Naive thymus-derived CD4-positive, alpha-beta T cell (primary cell): ENCODE measurements at places on chromosomes 12 and 14. TPM values are rescaled to one million over a fixed set of nuclear protein-coding genes. Genes with fewer than 3 reads are reported as not detected.

LRP10 gene
- 73.9 TPM for total RNA-seq

UNC79 gene
- 0.08 TPM for total RNA-seq

PCED1B gene
- total RNA-seq = 94.3 TPM

HOXC9 gene
- not detected for total RNA-seq

ALG10 gene
- total RNA-seq = 14.8 TPM

RNASE7 gene
- not detected for total RNA-seq

CLEC4A gene
- 25.8 TPM for total RNA-seq

TMEM63C gene
- 4.9 TPM for total RNA-seq

AMDHD1 gene
- total RNA-seq = 0.66 TPM

CRY1 gene
- 29.3 TPM for total RNA-seq

A2M gene
- total RNA-seq = 0.12 TPM

LALBA gene
- total RNA-seq = not detected

GRCh38 chr14:65141523-65141922 is 39.2 kb upstream of the MAX start:
- no peak for DNase-seq

DNA sequence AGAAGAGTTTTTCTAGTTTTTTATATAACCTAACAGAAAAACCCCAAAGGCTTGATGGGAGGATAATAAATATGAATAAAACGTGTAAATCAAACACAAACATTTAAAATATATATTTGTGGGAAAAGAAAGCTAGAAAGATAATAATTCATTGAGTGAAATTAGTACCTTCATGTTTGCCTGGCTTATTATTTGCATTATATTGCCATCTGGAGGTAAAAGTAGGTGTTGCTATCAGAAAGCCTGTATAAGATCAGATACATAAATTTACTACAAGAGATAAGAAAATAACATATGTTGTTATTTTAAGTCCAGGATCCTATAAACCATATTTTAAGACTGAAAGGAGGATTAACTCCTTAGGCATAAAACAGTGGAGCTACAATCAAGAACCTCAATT is 77.7 kb downstream of the NTS start:
- DNase-seq = no peak

- no peak for DNase-seq
Observed at GRCh38 chr12:75271576-75271975, 58.5 kb downstream of the CAPS2 start.

- no peak for DNase-seq
Observed at GRCh38 chr14:50067723-50068495, 48.5 kb downstream of the VCPKMT start.

DNA sequence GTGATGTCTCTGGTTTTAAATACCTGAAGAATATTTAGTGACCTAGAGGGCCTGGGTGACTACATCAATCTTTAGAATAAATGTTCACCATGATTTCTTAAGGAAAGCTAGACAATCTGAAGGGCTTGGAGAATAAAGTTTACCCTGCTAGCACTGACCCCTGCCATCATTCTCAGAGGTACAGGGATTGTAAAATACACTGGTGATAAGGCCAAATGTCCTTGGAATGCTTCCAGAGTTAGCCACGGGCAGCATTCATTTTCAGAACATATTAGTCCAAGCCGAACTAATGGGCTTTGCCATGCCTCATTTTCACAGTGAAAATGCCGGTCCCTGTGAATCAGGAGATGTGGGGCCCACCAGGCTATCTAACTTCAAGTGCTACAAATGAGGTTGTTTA is 1381.7 kb upstream of the SEL1L start:
- DNase-seq = no peak

GRCh38 chr12:51751661-51752060 is 96.9 kb downstream of the FIGNL2 start:
- no peak for DNase-seq

GRCh38 chr14:30657606-30658163 is 35.6 kb downstream of the SCFD1 start:
- DNase-seq = no peak

GRCh38 chr12:128844031-128844635 is 9.1 kb upstream of the GLT1D1 start:
- DNase-seq = no peak

DNA sequence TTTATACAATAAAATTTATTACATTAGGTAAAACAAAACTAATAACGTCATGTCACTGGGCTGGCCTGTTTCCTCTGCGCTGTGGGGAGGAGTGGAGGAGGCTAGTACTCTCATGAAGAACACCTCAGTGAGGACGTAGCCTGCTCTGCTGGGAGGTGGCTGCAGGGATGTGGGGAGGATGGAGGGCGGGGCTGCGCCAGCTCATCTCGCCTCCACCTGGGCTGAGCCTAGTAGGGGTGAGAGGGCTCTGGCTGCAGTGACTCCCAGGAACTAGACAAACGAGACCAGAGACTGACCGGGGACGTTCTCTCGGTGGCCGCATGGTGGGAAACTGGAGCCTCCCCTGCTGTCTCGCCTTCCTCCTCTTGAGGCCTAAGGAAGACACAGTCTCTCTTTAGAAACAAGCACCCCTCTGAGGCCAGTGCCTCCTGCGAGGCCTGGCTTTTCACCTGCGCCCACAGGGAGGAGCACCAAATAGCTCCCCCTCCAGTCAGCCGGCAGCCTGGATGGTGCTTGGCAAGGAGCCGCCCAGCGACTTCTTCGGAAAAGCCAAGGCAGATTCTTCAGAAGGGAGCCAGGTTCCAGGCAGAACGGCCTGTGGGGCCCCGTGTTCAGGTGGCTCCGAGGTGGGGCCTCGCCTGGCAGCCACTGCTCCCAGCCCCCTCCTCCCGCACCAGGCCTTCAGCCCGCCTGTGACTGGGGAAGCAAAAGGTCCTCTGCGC is 62.4 kb downstream of the PLEKHG3 start:
- no peak for DNase-seq

DNA sequence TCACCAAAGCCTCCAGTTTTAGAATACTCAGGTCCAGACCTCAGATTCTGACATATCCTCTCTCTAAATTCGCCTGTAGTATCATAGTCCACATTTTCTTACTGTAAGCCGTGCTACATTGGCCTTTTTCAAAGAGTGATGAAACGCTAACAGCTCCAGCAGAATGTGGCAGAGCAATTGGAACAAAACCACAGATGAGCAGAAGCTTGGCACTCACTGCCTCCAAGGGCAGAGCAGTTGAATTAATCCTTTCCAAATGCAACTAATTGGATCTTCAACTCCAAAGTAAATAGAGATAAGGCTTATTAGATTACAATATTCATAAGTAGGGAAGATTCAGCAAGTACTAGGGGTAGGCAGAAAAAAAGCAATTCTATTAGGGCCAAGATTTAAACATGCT is 128.3 kb downstream of the SLC35F4 start:
- no peak for DNase-seq

- no peak for DNase-seq
Observed at GRCh38 chr14:54533100-54533499, 23.4 kb downstream of the CGRRF1 start.

DNA sequence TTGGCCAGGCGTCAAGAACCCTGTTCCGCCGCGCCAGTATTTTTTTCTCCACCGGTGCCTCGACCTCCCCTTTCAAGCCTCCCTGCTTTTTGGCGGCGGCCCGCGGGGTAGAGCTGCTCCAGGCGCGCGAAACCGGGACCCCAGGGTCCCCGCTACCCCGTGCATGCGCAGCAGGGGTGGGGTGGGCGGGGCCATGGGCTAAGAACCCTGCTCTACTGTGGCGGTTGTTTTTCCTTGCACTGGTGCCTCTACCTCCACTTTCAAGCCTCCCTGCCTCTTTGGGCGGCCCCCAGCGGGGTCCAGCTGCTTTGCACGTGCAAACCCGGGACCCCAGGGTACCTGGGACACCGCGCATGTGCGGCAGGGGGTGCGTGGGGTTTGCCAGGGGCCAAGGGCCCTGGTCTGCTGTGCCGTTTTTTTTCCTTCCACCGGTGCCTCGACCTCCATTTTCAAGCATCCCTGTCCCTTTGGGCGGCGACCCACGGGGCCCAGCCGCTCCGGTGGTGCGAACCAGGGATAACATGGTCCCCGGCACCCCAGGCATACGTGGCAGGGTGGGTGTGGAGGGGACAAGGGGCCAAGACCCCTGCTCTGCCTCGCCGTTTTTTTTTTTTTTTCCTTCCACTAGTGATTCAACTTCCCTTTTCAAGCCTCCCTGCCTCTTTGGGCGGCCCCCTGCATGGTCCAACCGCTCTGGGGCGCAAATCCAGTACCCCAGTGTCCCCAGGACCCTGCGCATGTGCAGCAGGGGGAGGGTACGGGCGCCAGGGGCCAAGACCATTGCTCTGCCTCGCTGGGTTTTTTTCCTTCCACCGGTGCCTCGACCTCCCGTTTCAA is 326.8 kb downstream of the ALG10 start:
- DNase-seq = no peak

- DNase-seq = no peak
Observed at GRCh38 chr12:80299976-80300375, 144.1 kb upstream of the PTPRQ start.

DNA sequence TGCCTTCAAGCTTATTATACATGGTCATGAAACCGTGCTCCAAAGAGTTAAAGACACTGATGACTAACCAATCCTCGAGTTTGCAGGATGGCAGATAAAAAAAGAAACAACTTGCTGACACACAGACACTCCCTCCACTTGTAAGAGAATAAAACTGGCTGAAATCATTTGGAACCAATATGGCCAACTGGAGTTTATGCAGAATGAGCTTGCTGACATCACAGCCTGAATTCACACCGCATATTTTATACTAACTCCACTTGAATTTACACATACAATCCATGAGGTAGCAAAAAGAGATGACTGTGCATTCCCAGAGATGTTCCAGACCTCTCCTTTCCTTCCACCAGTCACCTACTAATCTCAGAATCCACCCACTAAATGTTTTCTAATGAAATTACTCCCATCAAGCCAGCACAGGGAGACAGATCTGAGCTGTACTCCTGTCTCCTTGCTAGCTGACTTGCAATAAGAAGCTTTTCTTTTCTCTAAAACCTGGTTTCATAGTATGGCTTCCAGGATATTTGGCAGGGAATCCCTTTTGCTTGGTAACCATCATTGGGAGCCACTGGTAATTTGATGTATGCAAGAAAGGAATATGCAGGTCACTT is 15.8 kb upstream of the PTPRR start:
- no peak for DNase-seq

- DNase-seq = no peak
Observed at GRCh38 chr14:67360470-67361206, 510 bp downstream of the EIF2S1 start.

- DNase-seq = no peak
Observed at GRCh38 chr12:109770861-109771670, 57.4 kb downstream of the FAM222A start.

- DNase-seq = no peak
Observed at GRCh38 chr12:126869644-126870043, 1397.3 kb upstream of the TMEM132C start.

GRCh38 chr12:76284816-76285750 is 63.1 kb downstream of the BBS10 start:
- DNase-seq = no peak

DNA sequence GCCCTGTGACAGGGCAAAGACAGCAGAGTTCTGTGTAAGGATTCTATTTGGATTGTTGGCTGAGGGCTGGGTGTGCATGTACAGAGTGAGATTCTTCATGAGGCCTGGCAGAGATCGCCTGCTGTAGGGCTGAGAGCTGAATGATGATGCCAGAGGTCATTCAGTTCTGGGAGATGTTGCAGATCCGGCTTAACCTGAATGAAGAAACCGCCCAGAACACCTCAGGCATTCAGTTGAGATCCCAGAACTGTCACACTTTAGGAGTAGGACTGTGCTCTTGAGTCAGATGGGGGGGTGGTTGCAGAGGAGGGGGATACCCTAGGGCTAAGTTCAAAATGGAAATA is 5.8 kb upstream of the EVL start:
- no peak for DNase-seq

- no peak for DNase-seq
Observed at GRCh38 chr14:33806905-33807304, 144.0 kb downstream of the EGLN3 start.

- no peak for DNase-seq
Observed at GRCh38 chr14:93369713-93370266, 22.8 kb downstream of the COX8C start.
